ENCODE measurements at places on chromosomes 2 and 18. TPM values are rescaled to one million over a fixed set of nuclear protein-coding genes. Genes with fewer than 3 reads are reported as not detected.

The FBXO41 gene
- total RNA-seq: 2.3 TPM

The CDH20 gene
- not detected for total RNA-seq

The ARL4C gene
- total RNA-seq: 30.0 TPM

The G6PC2 gene
- total RNA-seq: not detected

The GKN1 gene
- not detected for total RNA-seq

The TRIM43 gene
- not detected for total RNA-seq

The GCG gene
- total RNA-seq: not detected

The ALPG gene
- total RNA-seq: not detected

The ZNF385B gene
- not detected for total RNA-seq

The RIT2 gene
- not detected for total RNA-seq

The CIAO1 gene
- 110 TPM for total RNA-seq

The EGR4 gene
- total RNA-seq: not detected

The SLC9A2 gene
- total RNA-seq: not detected

The PCBP1 gene
- total RNA-seq: 237 TPM

The HAAO gene
- not detected for total RNA-seq

The ABCB11 gene
- 0.18 TPM for total RNA-seq

The POTEC gene
- not detected for total RNA-seq

The SP140L gene
- 34.2 TPM for total RNA-seq

The SERPINB11 gene
- not detected for total RNA-seq

The EPHA4 gene
- 22.2 TPM for total RNA-seq

The LIPG gene
- total RNA-seq: 123 TPM

The SERPINB10 gene
- not detected for total RNA-seq

The IL1F10 gene
- not detected for total RNA-seq

The CHRNA1 gene
- 1.9 TPM for total RNA-seq

The RAB17 gene
- 0.39 TPM for total RNA-seq

The NOL4 gene
- total RNA-seq: 0.05 TPM

The ACSL3 gene
- total RNA-seq: 94.0 TPM

The LAMA3 gene
- 4.9 TPM for total RNA-seq

The DYNAP gene
- not detected for total RNA-seq

The SLC5A6 gene
- total RNA-seq: 24.6 TPM

The CCDC121 gene
- 1.5 TPM for total RNA-seq

The BOK gene
- total RNA-seq: 117 TPM

The LCT gene
- not detected for total RNA-seq

The PKDCC gene
- total RNA-seq: 4.0 TPM

The SSB gene
- total RNA-seq: 84.8 TPM

The ATOH8 gene
- 3.4 TPM for total RNA-seq

The RNF152 gene
- total RNA-seq: 26.7 TPM

The NOSTRIN gene
- 20.1 TPM for total RNA-seq

The SCN2A gene
- total RNA-seq: 0.06 TPM

The UGP2 gene
- 57.5 TPM for total RNA-seq

The DPP10 gene
- total RNA-seq: not detected

The SATB2 gene
- 5.0 TPM for total RNA-seq

The PLGLB2 gene
- total RNA-seq: 0.99 TPM

The CYP26B1 gene
- total RNA-seq: 0.44 TPM

The DNAJC5G gene
- total RNA-seq: 0.47 TPM

The LRRC30 gene
- not detected for total RNA-seq

The BOLL gene
- not detected for total RNA-seq

The FBXO15 gene
- total RNA-seq: 0.10 TPM

The ADGRF3 gene
- 0.58 TPM for total RNA-seq

The VWA3B gene
- not detected for total RNA-seq

The ARHGAP25 gene
- total RNA-seq: 24.9 TPM

The FSIP2 gene
- 0.82 TPM for total RNA-seq

The COL3A1 gene
- total RNA-seq: 54.2 TPM

The SLC20A1 gene
- total RNA-seq: 103 TPM
